ENCODE measurements at places on chromosomes 5 and 9.

DNA sequence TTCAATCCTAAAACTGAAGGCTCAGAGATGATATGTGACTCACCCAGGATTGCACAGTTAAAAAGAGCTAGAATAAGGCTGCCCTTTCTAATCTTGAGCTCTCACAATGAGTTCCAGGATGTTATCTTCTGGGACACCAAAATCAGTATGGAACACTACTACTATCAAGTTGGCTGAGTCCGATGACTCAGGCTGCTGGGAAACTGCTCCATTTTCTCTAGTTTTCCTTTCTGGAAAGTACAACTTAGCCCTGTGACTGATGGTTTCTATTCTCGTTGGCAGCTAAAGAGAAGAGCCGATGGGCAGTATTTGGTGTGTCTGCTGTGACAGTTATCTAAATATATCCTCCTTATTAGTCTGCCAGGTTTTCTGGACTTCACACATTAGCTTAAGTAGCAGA is 37.9 kb upstream of the DPYSL3 start:
- no peak for DNase-seq

DNA sequence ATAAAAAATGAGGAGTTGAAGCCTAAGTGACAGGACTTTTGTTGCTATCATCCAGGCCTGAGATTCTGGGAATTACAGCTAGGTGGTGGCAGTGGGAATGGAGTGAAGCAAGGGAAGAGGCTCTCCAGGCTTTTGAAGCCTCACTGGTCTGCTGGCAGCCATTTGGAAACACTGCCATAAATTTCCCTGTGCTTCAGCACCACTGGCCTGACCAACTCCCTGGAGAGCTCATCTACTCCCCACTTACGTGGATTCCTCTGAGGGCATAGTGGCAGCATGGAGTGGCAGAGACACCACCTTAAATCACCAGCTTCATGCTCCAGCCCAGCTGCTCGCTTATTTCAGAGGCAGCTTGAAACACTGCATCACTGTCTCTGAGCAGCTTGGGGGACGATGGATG is 518.2 kb downstream of the TLR4 start:
- no peak for DNase-seq

GRCh38 chr9:31606678-31607077 is 777.8 kb upstream of the ACO1 start:
- no peak for DNase-seq

DNA sequence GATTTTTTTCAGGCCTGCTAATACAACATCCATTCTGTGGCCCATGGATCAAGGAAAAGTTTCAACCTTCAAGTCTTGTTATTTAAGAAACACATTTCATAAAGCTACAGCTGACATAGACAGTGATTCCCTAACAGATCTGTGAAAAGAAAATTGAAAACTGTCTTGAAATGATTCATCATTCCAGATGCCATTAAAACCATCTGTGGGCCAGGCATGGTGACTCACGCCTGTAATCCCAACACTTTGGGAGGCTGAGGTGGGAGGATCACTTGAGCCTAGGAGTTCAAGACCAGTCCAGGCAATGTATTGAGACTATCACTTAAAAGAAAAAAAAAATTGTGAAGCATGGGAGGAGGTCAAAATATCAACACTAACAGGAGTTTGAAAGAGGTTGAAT is 6.0 kb downstream of the RAPGEF6 start:
- DNase-seq: no peak

DNA sequence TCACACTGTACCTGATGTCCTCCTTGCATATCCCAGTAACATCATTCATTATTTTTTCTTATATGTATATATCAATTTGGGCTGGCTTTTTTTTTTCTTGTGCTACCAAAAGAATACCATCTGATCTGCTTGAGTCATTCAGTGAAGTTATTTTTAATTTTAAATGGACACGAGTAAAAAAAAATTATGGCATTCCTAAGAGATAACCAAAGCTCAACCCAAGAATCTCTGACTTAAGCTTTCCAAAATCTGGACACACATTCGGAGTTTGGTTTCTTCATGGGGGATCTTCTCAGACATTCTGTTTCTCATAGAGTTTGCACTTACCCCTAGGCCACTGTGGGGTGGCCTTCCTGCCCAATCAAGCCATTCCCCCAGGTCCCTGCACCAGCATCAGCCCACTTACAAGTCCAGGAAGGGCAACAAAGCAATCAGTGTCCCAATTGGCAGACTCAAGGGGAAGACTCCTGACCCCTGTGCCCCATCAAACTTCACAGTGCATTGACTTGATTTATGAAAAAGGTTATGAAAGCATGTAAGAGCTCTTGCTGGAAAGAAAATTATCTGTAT is 49.2 kb upstream of the SPDL1 start:
- no peak for DNase-seq

GRCh38 chr5:75734913-75735789 is 17.9 kb upstream of the POC5 start:
- no peak for DNase-seq

DNA sequence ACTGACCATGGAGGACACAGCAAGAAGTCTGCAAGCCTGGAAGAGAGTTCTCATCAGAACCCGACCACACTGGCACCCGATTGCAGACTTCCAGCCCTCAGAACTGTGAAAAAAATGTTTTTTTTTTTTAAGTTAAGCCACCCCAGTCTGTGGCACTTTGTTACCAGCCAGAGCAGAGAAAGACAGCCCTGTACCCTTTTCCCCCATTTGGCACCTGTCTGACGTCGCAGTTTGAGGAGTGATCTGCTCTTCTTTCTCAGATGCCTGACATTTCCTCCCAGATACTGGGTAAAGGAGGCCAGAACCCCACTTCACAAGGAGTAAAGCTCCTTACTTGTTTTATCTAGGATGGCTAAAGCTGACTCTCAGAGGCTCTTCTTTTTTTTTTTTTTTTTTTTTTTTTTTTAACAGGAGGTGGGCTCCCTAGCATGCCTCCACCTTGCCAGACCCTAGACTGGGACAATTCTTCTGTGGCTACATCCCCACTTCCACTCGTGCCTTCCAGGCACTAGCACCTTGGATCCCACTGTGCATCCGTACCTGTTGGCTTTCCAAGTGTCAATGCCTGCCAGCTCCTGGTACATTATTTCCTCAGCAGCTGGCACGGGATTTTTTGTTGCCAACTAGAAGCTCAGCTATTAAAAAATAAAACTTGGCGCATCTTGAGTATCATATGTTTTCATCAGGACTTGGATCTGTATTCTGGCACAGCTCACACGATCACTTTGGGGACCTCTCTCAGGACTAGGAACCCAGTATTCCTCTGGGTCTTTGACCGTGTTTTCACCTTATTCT is 14.4 kb downstream of the CAMK4 start:
- no peak for DNase-seq

GRCh38 chr5:171599411-171599810 is 180.0 kb downstream of the FGF18 start:
- DNase-seq: no peak

DNA sequence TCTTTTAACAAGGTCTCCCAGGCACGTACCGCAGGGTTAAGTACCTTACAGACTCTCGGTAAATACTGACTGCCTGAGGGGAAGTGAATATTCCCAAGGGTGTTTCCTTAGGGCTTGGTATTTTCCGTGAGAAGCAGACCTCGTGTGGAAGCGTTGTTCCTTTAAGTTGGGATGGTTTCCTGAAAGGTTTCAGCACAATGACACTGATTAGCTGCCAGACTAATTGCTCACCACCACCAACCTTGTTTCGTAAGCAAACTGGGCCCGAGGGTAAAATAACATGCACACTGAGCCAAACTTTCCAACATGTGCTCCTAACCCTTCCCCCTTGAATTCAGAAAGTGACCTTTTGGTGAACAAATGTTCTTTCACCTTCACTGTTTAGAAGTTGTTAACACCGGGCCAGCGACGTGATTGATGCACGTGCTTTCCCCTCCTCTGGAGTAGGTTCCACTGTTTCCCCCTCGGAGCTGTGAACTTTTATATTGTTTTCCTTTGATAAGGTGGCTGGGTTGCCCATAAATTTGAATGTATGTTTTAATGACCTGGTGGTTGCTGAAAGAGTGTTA is 128.1 kb upstream of the RPS23 start:
- DNase-seq: no peak

DNA sequence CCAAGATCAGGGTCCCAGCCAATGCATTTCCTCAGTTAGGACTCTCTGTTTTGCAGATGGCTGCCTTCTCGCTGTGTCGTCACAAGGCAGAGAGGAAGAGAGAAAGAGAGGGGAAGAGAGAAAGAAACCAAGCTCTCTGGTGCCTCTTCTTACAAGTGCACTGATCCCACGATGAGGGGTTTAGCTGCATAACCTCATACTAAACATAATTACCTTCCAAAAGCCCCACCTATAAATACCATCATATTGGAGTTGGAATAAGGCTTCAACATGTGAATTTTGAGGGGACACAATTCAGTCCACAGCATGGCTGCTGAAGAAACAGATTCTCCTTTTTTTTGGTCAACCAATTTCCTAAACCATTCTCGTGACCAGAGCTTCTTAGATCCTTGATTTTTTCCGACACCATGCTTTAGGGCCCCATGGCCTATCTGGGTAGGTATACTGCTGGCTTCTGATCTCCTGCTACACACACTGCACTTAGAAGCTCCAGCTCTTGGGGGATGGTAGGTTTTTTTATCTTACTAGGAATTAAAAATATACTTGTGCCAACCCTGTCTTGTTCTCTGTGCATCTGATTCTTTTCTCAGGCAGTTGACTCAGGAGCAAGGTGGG is 5.1 kb downstream of the CAMK4 start:
- DNase-seq: no peak

DNA sequence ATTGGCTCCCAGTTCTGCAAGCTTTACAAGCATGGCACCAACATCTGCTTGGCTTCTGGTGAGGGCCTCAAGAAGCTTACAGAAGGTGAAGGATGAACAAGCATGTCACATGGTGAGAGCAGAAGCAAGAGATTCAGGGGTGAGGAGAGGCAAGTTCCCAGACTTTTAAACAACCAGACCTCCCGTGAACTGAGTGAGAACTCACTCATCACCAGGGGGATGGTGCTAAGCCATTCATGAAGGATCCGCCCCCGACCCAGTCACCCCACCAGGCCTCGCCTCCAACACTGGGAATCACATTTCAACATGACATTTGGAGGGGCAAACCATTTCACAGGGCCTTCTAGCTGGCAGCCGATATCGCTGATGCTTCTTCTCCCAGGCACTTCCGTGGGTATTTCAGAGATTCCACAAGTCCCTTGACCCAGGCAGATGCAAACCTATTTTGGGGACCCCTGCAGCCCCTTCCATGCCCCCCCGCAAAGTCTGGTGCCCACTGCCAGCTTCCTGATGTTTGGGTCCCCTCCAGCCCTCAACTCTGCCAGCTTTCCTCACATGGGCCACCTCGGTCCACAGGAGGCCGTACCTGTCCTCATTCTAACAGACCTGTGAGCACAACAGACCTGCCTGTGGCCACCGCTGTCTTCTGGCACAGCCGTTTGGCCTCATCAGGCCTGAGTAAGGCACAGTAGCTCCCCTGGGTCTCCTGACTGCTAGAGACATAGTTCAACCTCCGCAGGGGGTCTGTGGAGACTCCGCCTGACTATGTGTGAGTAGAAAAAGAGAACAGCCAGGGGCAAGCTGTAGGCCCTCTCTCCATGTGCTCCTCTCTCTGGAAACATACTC is 60.7 kb upstream of the ANGPTL2 start:
- no peak for DNase-seq

DNA sequence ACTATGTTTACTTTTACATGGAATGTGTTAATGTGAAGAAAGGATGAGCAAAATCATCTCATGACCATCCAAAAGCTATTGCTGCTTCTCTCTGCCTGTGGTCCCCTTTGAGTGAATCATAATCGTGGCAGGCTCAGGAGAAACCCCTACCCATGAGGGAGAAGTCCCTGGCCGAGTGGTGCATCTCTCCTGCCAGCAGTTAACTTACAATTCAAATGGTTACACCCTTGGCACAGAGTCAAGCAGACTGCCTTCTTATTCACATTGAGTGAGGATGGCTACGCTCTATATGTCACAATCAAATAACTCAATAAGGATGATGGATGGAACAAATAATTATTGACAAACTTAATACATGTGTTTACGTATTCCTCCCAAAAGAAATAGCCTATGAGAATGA is 179.1 kb downstream of the FGF1 start:
- DNase-seq: no peak

DNA sequence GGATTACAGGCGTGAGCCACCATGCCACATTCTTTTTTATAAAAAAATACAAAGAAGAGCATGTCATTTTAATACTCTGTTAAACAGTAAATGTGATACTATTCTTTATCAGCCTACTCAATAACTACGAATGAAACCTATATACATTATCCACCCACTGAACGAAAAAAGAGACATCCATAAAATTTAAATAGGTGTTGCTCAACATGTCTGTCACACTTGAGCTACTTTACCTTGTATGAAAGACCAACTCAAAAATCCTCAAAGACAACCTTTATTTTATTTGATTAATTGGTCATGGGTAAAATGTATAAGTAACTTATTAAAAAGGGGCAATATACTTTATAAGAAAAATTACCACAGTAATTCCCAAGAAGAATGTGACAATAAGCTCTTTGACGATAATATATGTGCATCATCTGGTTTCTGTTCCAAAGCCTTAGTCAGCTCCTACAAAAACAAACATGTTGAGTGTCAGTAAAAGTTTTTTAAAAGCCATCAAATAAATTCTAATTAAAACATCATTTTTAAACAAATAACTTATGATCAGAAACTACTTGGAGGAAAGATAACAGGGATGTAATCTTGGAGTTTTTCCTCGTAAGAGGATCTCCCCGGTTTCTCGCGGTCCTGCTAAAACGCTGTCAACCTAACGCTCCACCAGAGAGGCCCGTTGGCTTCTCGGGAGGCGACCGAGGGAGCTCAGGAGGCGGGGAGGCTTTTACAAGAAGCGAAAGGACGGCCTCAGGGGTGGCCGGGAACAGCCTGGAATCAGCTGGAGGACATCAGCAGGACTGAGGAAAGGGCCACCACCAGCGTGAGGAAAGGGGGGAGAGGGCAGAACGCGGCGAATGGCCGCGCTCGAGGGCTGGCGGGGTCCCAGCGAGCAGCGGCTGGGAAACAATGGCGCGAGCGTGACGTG is 13.5 kb upstream of the ANKRD18B start:
- DNase-seq: no peak

- DNase-seq: no peak
Observed at GRCh38 chr9:103014242-103014641, 19.1 kb downstream of the CYLC2 start.

All from SIG-M5 (cell line).